Frontal cortex (tissue), 4 donors: ENCODE measurements at places on chromosomes 3 and 15. TPM values are rescaled to one million over a fixed set of nuclear protein-coding genes. Genes with fewer than 3 reads are reported as not detected.

- no peak for DNase-seq
These were observed 810.3 kb downstream of the ROBO1 start for GRCh38 chr3:78957456-78957855.

The GPR27 gene
- total RNA-seq, result 43.6 TPM

The NOX5 gene
- under 0.01 TPM for total RNA-seq

DNA sequence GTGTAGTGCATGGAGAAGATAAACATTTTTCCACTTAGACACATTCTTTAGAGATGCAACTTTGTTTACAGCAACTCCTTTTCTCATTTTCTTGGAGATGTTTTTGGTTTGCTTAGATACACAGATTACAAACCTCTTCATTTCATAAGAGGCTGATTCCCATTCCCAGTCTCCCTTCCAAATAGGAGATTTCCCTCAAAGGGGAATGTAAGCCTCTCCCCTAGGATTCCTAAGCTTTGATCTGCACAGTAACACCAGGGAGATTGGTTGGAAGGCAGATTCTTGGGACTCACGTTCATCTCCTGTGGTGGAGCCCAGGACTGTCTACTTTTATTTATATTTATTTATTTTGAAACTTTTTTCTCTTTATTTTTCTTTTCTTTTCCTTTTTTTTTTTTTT is 63.2 kb downstream of the MCTP2 start:
- DNase-seq, result no peak

The CCR9 gene
- total RNA-seq, result 0.41 TPM

The PRSS50 gene
- total RNA-seq, result not detected

DNA sequence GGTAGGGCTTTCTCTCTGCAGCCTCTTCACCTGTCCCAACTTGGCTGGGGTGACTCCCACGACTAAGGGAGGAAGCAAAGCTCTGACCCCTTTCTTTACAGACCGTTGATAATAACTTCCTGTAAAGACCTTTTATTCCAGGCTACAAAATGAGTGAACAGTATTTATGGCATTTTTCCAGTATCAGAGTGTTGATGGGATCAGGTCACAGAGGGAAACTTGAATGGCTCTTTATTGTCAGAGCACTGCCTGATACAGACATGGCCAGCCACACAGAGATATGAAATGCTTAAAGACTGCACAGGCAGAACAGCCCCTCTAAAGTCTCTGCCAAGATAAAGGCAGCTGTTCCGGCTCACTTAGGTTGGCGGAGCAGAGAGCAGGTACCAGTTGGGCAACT is 1033.9 kb upstream of the NR2F2 start:
- no peak for DNase-seq

- DNase-seq, result no peak
These were observed 102.0 kb upstream of the CCDC80 start for GRCh38 chr3:112742934-112743333.

DNA sequence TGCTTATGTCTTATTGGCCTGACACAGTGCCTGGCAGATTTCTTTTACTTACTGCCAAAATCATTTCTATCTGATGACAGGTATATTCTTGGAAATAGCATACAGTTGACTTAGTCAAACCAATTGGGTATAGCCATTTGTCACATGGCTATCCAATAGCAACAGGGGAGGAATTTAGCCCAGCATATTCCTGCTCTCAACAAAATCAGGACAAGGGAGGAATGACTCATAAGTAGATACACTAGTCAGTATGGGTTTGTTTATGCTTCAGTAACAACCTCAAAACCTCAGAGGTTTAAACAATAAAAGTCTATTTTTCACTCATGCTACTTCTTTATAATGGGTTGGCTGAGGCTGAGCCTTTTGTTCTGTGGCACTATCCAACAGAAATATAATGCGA is 38.0 kb upstream of the VILL start:
- DNase-seq, result no peak

GRCh38 chr3:38374221-38374620 is 27.6 kb downstream of the XYLB start:
- DNase-seq, result no peak

The PLA2G4E gene
- total RNA-seq, result not detected

- no peak for DNase-seq
These were observed 107.0 kb upstream of the SPRED1 start for GRCh38 chr15:38145651-38146111.

GRCh38 chr15:27831384-27832236 is 267.5 kb downstream of the OCA2 start:
- no peak for DNase-seq

The BCL2A1 gene
- 0.82 TPM for total RNA-seq

GRCh38 chr15:85005319-85005718 is 23.7 kb downstream of the PDE8A start:
- DNase-seq, result no peak

DNA sequence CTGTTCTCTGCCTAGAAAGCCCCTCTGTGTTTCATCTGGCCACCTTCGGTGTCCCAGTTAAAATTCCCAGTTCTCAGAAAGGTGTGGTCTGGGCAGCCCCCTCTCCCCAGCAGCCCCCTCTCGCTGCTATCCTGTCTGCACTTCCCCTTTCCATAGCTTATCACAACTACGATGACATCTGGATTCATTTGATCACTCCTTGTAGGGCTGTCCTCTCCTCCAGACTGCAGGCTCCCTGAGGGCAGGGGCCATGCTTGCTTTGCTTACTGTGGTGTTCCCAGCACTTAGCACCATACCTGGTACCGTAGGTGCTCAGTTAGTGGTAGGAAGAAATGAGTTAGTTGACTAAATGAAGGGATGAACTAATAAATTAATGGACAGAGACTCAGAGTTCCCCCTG is 26.3 kb upstream of the GOLGA6C start:
- no peak for DNase-seq

DNA sequence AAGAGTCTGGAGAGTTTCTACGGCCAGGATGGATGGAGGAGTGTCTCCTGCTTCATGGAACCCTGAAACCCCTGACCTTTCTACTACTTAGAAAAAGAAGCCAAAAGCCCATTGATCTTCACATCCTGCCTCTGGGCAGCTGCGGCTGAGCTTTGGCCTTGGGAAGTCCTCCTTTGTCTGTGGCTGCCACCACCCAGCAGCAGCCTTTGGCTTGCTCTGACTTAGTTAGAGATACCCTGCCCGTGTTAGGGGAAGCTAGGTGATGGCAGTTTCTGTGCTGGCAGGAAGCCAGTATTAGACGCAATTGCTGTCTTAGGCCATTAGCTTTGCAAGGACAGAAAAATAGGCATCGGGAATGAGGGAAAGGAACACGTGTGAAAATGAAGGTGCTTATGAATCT is 18.8 kb downstream of the APH1B start:
- DNase-seq, result no peak

The RLBP1 gene
- total RNA-seq, result 3.3 TPM

GRCh38 chr15:32042269-32042972 is 12.1 kb downstream of the CHRNA7 start:
- no peak for DNase-seq

The NT5DC2 gene
- 39.9 TPM for total RNA-seq

The MKRN3 gene
- total RNA-seq, result 18.3 TPM

- DNase-seq, result no peak
These were observed 62.5 kb downstream of the LRRC49 start for GRCh38 chr15:70955151-70955550.

The SYNM gene
- 9.0 TPM for total RNA-seq

DNA sequence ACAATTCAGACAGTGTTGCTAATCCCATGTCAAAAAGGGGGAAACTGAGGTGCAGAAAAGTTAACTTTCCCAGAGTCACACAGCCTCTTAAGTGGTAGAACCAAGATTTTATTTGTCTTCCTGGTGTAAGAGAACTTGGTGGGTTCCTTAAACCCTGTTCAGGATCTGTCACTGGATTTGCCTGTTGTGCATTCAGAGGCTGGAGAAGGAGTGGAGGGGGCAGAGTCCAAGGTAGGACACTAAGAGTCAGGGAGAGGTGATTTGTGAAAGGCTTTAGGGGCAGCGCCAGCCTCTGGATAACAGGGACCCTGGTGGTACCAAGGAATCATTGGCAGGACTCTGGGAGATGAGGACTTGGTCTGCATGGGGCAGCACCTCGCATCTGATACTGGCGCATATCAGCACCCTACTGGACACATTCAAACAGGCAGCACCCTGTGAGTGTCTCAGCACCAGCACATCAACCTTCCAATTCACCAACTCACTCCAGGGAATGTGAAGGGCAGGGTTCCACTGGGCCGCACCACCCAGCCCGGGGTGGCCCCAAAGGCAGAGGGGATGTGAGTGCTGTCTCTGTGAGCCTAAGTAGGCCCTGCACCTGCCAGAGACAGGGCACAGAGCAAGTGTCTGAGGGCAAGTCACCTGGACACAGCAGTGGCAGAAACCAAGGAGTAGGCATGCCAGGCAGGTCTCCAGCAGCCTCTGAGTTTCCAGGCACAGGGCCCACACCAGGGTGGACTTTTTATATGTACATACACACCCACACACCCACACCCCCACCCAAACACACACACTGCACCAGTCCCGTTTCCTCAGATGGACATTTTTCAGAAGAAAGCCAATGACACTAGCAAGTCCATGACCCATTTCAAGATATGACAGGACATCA is 71.6 kb downstream of the LIPC start:
- no peak for DNase-seq

- no peak for DNase-seq
These were observed 348.7 kb downstream of the LSAMP start for GRCh38 chr3:116096631-116097030.

GRCh38 chr3:126751611-126752302 is 47.7 kb downstream of the CHCHD6 start:
- no peak for DNase-seq

The ESYT3 gene
- total RNA-seq, result 0.41 TPM

The ATP8B4 gene
- 6.9 TPM for total RNA-seq

GRCh38 chr3:40624189-40624769 is 99.5 kb downstream of the ZNF621 start:
- DNase-seq, result no peak

The ETV5 gene
- total RNA-seq, result 25.7 TPM

GRCh38 chr15:60993948-60994347 is 235.2 kb downstream of the RORA start:
- no peak for DNase-seq

The NTRK3 gene
- 34.6 TPM for total RNA-seq

DNA sequence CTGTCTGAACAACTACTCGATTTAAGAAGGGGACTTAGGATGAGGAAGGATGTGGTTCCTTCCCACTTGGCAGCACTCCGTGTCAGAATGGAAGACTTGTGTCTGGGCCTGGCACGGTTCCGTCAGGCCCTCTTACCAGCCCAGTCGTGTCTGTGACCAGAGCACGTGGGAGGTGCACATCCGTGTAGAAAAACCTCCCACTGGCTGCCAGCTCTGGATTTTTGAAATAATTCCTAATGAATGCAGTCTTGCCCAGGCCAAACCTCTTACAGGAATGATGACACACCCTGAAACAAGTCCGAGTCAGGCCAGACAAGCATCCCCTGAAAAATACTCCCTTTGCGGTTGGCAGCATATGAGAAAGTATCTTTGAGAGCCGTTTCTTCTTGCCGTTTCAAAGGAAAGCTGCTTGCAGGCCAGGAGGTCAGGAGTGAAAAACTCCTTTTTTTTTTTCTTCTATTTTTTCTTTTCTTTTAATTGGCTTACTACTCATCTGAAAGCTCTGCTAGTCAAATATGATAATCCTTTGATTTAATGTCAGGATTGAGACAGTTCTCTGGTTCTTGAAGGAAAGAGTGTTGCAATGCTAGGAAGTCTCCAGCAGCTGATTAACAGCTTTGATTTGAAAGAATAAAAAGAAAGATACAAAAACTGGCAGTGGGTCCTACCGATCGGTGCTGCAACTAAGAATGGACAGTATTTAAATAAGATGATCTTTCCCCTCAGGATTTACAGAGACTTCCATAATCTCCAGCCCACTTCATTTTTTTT is 19.8 kb downstream of the IL1RAP start:
- no peak for DNase-seq

The SPTBN5 gene
- 0.41 TPM for total RNA-seq

The CNTN3 gene
- 50.1 TPM for total RNA-seq

GRCh38 chr3:48516571-48516970 is 12.6 kb upstream of the SHISA5 start:
- no peak for DNase-seq

The IL17RE gene
- total RNA-seq, result under 0.01 TPM

The TIMP4 gene
- 3.3 TPM for total RNA-seq

The KLHL6 gene
- total RNA-seq, result 0.41 TPM

DNA sequence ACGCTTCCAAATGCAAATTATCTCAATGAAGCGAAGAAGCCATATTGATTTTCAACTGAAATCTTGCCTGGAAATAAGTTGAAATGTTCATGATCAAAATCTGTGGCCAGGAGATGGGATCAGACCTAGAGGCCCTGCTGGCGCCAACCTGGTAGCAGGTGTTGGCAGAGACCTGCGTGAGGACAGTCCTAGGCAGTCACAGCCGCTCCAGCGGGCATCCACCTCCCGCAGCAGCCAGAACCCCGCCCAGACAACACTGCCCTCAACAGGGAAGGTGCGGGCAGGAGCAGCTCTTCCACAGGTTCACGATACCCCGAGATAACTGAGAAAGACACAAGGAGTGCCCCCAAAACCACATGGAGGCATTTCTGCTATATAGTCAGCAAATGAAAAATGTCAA is 145.3 kb downstream of the XXYLT1 start:
- DNase-seq, result no peak

The PP2D1 gene
- total RNA-seq, result not detected

DNA sequence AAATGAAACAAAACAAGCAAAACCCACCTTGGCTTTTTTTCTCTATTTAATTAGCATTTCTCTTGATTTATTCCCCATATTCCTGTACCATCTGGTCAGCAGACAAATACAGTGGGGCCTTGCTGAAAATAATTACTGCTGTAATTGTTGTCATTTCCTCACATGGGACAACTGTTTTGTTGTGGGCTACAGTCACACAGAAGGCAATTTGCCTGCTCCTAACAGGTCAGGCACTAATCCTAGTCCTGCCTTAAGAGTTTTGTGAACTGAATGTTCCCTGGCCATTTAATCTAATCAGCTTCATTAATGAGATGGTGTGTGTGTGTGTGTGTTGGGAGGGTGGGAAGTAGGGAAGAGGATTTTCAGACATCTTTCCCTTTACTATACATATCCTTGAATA is 11.6 kb downstream of the TRPC1 start:
- no peak for DNase-seq

The SERINC4 gene
- total RNA-seq, result 0.41 TPM

- peak; percentile 29 for DNase-seq
These were observed 692 bp downstream of the UBE2E2 start for GRCh38 chr3:23203708-23204330.

The SST gene
- total RNA-seq, result 28.5 TPM

- no peak for DNase-seq
These were observed 65.6 kb downstream of the SPSB4 start for GRCh38 chr3:141116721-141117120.

GRCh38 chr15:45429941-45430792 is 51.8 kb upstream of the GATM start:
- DNase-seq, result peak; percentile 75
